ENCODE measurements at places on chromosomes 2 and 18.

DNA sequence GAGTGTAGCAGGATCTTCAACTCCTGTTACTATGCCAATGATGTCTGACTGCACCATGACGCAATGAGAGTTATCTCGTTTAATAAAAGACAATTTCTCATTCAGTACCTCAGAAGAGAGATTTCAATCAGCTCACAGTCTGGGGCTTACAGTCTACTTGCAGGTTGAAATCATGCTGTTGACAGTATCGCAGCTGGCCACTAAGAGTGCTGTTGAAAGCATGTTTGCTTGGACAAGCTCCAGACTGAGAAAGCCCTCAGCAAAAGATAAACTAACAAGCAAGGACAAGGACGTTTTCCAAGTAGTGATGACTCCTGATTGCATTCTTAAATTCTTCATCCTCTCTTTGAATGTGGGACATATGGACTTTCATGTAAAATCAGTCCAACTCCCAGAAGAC is 145.2 kb upstream of the SYT4 start:
- DNase-seq, result no peak

GRCh38 chr2:235669269-235669831 is 175.5 kb downstream of the AGAP1 start:
- peak; percentile 46 for DNase-seq

DNA sequence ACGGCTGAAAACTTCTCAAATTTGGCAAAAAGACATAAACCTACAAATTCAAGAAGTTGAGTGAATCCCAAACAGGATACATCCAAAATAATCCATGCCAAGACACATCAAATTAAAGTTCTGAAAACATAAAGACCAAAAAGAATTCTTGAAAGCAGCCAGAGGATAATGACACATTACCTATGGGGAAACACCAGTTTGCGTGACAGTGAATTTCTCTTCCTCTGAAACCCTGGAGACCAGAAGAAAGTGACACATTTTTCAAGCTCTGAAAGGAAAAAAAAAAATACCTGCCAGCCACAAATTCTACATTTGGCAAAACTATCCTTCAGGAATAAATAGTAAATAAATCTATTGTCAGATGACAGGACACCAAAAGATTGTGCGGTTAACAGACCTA is 86.0 kb upstream of the AFF3 start:
- no peak for DNase-seq

- no peak for DNase-seq
Measured at GRCh38 chr18:77967791-77968190, 718.1 kb downstream of the GALR1 start.

DNA sequence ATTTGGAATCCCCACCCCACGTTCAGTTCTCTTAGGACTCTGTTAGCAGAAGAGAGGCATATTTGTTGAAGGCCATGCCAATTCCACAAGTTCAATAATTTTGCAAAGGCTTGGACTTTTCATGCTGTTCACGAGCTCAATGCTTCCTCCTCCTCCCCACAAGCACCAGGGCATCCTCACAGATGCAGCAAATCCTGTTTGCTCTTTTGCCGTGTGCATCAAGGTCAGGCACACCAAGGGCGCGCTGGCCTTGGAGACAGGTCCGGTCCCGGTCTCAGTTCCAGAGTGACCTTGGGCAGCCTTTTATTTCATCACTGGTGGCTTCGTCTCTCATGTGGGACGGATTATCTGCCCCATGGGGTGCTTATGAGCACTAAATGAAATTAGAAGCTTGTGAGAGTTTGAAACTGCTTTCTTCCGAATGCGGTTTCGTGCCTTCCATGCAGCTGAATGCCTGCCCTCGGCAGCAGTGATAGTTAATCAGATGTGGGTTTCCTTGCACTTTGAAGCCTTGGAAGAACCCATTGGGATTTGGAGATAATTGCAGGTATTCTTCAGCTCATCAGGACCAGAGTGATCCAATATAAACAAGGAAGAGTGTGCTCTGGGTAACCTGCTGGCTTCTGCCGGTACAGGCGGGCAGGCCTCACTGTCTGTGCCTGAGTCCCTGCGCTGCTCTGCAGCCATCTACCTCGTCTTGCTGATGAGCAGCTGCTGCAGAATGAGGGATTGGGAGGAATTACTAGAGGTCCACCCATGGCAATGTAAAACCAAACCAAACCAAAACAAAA is 140.8 kb downstream of the SH3BP4 start:
- DNase-seq, result no peak

DNA sequence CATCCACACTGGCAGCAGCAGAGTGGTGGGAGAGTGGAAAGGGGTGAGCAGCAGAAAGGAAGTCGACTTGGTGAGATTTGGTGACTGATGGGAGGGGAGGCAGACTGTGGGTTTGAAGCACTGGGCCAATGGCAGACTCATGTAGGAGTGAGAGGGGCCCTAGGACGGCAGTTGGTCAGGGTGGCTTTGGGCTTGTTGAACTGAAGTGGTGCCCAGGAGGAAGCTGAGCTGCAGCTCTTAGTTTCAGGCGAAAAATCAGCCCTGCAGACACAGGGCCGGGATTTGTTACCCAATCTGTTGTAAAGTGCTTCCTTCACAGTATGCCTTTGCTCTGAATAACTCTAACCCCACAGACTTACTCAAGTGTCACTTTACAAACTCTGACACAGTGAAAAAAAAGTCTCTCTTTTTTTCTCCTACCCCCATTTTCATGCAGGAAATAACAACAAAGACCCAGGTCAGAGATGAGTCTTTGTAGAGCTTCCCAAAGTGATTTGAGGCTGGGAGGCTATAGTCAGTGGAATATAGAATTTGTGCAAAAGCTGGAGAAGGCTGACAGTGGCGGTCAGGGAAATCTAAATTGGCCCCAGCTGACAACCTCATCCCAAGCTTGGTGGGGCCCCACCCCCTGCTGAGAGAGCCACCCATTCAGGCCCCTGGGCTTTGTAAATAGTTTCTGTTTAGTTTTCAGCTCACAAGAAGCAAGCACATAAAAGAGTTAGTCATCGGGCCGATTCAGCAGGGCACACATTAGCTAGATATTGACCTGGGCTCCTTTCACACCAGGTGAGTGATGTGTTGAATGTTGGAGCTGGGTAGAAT is 226.9 kb downstream of the VAPA start:
- DNase-seq, result no peak

- DNase-seq, result no peak
Measured at GRCh38 chr2:24785671-24786321, 7.4 kb downstream of the PTRHD1 start.

DNA sequence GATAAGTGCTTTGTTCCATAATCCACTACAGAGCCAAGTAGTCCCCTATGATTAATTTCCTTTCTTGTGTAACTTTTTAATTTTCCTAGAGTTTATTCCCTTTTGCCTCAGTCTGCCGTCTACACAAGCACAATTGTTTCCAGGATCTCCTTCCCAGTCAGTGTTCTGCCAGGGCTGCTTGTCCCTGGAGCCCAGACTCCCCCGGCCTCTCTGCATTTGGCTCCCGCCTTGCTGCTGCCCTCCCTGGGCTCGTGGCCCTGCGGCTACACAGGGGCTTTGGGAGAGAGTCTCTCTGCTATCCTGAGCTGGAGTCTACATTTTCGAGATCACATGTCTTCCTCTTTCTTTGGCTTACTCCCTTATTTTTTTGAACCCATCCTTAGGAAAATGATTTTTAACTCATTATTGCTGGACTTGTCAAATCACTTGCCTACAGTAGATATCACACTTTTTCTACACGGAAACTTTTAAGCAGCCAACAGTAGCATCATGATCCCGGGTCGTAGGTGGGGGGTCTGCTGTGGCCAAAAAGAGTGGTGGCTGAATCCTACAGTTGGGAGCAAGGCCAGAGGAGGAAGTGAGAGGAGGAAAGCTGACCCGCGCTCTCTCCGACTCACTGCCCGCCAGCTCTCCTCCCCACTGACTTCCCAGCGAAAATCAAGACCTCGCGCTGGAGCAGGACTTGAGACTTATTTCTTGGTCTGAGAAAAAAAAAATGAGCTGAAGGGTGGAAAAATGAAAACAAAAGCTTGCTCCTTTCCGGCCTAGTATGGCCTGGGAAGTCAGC is 9.4 kb downstream of the FBLN7 start:
- no peak for DNase-seq

- no peak for DNase-seq
Measured at GRCh38 chr18:3863006-3863405, 413.0 kb downstream of the TGIF1 start.

DNA sequence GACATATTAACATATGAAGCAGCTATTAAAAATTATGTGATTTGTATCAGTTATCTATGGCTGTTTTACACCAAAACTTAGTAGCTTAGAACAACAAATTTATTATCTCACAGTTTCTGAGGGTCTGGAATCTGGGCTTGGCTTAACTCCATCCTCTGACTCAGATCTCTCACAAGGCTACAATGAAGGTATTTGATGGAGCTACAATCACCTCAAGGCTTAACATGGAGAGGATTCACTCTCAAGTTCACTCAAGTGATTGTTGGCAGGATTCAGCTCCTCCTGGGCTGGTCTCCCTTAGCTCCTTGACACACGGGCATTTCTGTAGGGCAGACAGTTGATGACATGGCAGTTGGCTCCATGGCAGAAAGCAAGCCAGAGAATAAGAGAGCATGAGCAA is 133.0 kb upstream of the SLC14A2 start:
- DNase-seq, result no peak

DNA sequence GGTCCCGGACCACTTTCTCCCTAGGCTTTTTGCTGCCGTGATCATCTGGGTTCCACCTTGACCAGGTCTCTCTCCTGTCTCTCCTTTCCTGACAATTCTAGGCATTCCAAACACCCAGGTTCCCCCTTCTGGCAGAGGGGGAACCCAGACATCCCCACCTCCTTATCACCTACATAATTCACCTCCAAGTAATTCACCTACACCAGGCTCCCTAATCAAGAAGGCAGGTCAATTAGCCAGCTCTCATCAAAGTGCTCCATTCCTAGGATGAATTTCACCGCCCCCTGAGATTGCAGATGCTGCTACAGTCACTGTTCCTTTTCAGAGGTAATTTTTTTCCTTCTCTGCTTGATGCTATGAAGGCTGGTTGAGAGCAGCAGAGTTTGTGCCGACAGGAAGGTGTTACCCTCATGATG is 42.3 kb upstream of the ATG16L1 start:
- DNase-seq, result no peak

DNA sequence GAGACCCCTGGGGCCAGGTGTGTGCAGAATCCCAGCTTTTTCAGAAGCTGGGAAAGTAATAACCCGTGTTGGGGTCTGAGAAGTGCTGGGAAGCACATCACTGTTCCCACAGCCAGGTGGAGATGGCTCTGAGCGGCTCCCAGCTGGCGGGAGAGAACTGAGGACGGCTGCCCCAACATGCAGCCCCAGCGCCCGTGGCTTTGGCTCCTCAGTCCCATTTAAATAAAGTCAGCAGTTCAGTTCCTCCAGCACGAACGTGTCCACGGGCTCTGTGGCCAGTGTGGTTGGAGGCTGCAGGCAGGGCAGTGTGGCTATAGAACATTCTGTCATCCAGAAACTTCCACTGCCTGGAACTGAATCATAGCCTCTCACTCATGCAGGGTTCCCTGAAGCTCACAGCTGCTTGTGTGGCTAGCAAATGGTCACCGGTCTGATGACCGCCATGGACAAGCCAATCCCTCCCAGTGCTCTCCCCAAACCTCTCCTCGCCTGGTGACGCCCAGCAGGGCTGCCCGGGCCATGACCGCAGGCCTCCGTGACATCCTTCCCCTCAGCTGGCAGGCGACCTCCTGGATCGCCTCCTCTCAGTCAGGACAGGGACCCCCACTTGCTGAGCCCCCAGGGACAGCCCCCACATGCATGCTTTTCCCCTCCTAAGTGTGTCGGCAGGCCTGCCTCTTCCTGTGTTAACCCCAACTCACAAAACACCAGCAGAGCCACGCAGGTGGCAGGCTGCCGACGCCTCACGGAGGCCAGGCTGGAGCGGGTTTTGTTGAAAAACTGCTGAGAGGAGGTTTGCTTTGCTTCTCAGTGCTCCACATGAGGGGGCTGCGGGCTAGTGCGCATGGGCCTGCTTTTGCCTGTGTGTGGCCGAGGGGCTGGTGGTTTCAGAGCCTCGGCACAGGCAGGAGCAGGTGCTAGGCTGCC is 1.3 kb downstream of the RTP5 start:
- DNase-seq, result no peak

DNA sequence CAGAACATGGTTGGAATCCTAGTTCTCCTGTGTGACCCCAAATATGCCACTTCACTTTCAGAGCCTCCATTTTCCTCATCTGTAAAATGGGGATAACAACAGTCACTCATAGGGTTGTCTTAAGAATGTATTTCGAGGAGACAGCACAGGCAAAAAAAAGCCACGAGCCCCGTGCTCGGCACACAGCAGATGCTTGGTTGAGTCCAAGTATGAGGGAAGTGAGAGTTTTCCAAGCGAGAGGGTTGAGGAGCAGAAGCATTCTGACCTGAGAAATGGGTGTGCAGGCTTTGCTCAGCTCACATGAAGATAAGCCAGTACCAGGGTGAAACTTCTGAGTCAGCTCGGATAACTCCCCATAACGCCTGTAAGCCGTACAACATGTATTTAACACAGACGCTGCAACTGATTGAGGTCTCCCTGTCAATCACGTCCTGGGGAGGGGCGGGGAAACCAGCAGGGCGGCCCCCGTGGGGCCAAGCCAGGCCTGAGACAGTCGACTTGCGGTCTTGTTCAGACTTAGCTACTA is 23.0 kb upstream of the ODC1 start:
- DNase-seq, result no peak

DNA sequence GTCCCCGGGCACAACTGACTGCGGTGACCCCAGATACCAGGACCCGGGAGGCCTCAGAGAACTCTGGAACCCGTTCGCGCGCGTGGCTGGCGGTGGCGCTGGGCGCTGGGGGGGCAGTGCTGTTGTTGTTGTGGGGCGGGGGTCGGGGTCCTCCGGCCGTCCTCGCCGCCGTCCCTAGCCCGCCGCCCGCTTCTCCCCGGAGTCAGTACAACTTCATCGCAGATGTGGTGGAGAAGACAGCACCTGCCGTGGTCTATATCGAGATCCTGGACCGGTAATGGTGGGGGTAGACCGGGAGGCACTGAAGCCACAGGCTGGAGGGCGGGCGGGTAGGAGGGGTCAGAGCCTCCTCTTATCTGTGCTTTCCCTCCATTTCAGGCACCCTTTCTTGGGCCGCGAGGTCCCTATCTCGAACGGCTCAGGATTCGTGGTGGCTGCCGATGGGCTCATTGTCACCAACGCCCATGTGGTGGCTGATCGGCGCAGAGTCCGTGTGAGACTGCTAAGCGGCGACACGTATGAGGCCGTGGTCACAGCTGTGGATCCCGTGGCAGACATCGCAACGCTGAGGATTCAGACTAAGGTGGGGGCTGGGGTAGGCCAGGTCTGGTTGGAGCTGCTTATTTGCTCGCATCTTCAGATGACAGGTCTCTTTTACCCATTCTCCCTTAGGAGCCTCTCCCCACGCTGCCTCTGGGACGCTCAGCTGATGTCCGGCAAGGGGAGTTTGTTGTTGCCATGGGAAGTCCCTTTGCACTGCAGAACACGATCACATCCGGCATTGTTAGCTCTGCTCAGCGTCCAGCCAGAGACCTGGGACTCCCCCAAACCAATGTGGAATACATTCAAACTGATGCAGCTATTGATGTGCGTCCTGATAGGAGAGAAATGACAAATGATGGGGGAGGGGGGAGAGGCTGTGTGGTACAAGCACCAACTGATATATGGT is 780 bp downstream of the HTRA2 start:
- DNase-seq, result peak; percentile 83

DNA sequence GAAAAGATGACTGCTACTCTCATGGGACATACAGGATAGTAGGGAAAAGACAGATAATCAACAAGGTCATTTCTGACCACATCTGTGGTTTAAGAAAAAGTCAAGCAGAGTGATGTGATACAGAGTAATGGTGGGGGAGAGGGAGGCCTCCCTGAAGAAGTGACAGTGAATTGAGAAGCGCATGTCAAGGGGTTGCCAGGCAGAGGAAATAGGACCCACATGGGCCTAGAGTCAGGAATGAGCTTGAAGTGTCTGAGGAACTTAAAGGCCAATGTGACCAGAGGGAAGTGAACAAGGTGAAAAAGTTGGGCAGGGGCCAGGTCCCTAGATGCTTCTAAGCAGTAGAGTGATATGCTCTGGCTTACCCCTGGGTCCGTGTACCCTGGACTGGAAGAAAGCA is 113.5 kb upstream of the PPP1CB start:
- DNase-seq, result no peak

Measured in hematopoietic multipotent progenitor cell treated with erythropoietin and hydrocortisone succinate and interleukin-3 and kit ligand, for 17 days (in vitro differentiated cells).